Ovary (tissue), 10 donors: ENCODE measurements at places on chromosomes 7 and 10. TPM values are rescaled to one million over a fixed set of nuclear protein-coding genes. Genes with fewer than 3 reads are reported as not detected.

TDRD1 gene
- total RNA-seq = 0.70 TPM

- no peak for DNase-seq
Observed at GRCh38 chr10:86068231-86069054, 298.2 kb downstream of the GRID1 start.

AKR1C8 gene
- total RNA-seq = not detected

UPK3BL2 gene
- total RNA-seq = 3.4 TPM

- peak; percentile 55 for DNase-seq
Observed at GRCh38 chr10:79380125-79380945, 33.1 kb downstream of the PPIF start.

GRCh38 chr7:503575-504111 is 16.0 kb downstream of the PDGFA start:
- no peak for DNase-seq

WDFY4 gene
- total RNA-seq = 4.2 TPM

TNRC18 gene
- total RNA-seq = 153 TPM

GRCh38 chr10:116809483-116810119 is 39.7 kb upstream of the ENO4 start:
- no peak for DNase-seq

DNA sequence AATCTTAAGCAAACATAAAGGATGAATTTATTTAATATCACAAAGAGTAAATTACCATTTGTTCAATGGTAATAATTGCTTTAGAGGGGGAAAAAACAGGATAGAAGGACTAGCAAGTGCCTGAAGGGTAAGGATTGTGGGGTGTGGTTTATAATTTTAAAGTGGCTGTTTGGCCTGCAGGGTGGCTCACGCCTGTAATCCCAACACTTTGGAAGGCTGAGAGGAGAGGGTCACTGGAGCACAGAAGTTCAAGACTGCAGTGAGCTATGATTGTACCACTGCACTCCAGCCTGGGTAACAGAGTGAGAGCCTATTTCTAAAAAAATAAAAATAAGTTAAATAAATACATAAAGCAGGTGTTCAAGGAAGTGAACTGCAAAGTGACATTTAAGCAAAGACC is 199.9 kb upstream of the AHR start:
- DNase-seq = no peak

MOGAT3 gene
- not detected for total RNA-seq

FZD1 gene
- 33.6 TPM for total RNA-seq
